ENCODE measurements at places on chromosomes 5 and 9.

- no peak for DNase-seq
Observed at GRCh38 chr5:4005335-4005734, 409.7 kb downstream of the IRX1 start.

GRCh38 chr5:156815988-156816599 lies 34.0 kb upstream of the PPP1R2B start:
- DNase-seq: no peak

- no peak for DNase-seq
Observed at GRCh38 chr5:17803971-17804370, 169.7 kb downstream of the TAF11L14 start.

- DNase-seq: no peak
Observed at GRCh38 chr9:82797534-82797933, 265.4 kb downstream of the RASEF start.

DNA sequence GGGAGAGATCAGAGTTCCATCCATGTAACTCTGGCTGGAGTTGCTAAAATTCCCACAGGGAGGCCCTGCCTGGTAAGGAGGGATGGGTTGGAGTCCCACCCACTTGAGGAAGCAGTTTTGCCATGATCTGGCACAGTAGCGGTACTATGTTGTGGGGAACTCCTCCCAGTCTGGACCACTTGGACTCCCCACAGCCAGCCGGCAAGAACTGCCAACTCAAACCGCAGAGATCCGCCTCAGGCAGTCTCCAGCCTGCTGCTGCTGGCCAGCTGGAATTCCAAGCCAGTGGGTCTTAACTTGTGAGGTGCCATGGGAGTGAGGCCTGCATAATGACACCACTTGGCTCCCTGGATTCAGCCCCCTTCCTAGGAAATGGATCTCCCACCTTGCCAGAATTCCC lies 151.9 kb downstream of the NDUFS4 start:
- DNase-seq: no peak

DNA sequence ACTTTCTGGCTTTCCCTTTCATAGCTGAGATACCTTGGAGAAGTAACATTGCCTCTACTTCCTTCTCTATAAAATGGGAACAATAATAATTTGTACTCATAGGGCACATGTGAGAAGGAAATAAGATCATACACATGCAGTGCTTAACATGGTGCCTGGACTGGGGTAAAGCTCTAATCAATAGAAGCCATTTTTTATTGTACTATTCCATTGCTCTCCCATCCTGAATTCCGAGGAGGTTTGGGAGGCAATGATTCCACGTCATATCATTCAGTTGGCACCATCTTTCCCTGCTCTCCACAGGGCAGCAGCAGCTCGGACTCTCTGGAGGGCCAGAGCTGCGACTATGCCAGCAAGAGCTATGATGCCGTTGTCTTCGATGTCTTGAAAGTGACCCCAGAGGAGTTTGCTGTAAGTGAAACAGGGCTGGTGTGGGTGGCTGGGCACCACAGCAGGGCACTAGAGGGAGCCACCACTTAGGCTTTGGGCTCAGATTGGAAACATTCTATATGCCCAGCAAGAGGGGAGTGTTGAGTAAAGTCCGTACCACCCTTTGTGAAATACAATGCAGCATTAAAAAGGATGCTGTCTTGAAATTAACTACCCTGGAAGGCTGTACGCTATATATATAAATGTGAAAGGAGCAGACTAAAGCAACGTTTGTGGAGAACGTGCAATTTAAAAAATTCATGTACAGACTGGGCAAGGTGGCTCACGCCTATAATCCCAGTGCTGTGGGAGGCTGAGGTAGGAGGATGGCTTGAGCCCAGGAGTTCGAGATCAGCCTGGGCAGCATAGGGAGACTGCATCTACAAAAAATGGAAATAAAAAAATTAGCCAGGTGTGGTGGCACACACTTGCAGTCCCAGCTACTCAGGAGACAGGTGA lies 51.2 kb downstream of the RALGPS1 start:
- no peak for DNase-seq

DNA sequence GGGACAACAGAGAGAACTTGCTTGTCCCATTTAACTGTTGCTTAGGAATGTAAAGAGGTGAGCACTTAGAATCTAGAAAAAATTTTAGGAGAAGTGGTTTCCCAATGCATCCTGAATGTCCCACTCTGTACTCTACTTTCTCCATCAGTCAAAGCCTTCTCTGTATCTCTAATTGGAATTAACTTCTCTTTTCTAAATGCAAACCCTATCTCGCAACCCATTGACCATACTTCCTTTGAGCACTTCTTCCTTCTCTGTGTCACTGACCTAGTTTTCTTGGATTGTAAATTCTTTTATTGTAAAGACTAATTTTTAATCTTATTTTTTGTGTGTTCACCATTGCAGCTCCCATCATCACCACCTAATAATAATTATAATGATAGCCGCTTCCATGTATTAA lies 33.3 kb downstream of the ADRB2 start:
- no peak for DNase-seq

- DNase-seq: no peak
Observed at GRCh38 chr9:109590966-109591365, 92.9 kb upstream of the PTPN3 start.

GRCh38 chr9:132973713-132974112 lies 4.8 kb upstream of the GFI1B start:
- no peak for DNase-seq

DNA sequence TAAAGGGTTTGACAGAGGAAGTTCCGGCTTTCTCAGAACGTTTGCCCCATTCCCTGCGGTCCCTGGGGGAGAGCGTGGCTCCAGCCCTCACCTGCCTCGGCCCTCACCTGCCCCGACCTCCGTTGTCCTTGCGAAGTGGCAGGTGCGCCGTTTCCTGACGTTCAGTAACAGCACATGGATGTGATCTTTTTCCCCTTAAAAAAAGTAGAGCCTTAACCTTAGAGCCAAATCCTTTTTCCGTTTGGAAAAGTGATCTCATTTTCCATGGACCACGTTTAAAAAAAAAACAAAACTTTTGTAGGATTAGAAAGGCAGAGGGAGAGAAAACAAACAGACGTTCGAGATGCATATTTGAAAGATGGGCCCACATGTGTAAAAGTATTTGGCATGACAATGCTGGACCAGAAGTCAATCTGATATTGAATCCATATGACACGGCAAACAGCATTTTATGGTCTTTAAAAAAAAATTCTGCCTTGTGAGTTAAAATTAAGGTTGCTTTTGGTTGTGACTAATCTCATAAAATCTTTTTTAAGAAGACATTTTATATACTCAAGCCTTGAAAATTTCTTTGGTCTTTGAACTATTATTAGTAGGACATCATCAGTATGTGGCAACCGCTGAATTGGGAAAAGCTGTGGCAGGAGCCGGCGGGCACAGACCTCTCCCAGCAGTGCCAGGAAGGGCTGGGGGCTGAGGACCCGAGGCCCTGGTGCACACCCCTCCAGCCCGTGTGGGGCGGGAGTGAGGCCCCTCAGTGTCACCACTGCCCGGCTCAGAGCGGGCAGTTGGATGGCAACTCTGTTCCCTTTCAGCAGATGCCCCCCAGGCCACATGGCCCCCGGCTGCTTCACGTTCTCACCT lies 42.5 kb upstream of the EXOC3 start:
- DNase-seq: peak; percentile 99

DNA sequence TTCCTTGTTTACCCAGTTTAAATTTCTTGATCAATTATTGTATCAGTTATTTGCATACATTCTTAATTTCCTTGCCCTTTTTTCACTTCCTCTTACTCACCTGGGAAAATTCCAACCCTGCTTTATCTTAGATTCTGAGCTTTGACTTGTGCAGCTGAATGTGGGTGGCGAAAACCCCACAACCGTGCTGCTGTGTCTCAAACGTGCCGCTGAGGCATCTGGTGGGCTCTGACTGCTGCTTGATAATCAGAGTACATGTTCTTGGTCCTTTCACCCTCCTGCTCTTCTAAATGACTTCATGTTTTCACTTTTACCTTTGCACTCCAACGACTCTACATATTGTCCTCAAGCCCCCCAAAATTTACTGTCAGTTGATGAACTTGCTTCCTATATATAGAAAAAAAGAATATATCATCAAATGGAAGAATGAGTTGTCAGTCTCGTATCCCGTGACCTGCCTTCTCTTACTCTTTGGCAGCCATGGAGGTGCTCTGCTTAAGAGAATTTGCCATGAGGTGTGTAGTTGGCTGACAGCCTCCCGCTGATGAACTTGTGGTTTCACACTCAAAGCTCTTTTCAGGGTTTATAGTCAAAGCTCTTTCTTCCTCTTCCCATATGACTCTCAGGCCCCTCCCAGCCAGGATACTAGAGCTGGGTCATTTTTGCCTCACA lies 14.0 kb upstream of the JAK2 start:
- DNase-seq: no peak

- DNase-seq: no peak
Observed at GRCh38 chr5:65767565-65767964, 45.6 kb downstream of the NLN start.

Measured in BJ (cell line).